Natural killer cell (primary cell): ENCODE measurements at places on chromosomes 5 and 9. TPM values are rescaled to one million over a fixed set of nuclear protein-coding genes. Genes with fewer than 3 reads are reported as not detected.

The NPDC1 gene
- total RNA-seq: 5.6 TPM

GRCh38 chr9:76200315-76200714 is 193.9 kb downstream of the RFK start:
- no peak for DNase-seq

DNA sequence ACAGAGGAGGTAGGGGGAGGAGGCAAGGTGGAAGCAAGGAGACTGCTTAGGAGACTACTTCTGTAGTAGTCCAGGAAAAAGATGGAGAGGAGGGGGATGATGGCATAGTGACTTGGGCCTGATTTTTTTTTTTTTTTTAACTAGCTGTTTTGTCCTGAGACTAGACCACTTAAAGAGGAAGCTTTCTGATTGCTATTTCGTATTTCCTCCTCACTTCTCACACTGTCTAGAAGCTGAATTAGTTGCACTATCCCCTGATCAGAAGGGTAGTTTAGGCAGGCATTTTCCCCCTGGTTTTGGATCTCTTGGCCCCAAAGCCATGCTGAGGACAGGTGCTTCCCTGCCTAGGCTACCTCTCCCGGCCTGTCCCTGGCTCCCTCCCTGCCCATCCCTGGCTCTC is 14.9 kb downstream of the LARP1 start:
- no peak for DNase-seq

GRCh38 chr5:82912462-82912861 is 164.7 kb downstream of the TMEM167A start:
- no peak for DNase-seq

DNA sequence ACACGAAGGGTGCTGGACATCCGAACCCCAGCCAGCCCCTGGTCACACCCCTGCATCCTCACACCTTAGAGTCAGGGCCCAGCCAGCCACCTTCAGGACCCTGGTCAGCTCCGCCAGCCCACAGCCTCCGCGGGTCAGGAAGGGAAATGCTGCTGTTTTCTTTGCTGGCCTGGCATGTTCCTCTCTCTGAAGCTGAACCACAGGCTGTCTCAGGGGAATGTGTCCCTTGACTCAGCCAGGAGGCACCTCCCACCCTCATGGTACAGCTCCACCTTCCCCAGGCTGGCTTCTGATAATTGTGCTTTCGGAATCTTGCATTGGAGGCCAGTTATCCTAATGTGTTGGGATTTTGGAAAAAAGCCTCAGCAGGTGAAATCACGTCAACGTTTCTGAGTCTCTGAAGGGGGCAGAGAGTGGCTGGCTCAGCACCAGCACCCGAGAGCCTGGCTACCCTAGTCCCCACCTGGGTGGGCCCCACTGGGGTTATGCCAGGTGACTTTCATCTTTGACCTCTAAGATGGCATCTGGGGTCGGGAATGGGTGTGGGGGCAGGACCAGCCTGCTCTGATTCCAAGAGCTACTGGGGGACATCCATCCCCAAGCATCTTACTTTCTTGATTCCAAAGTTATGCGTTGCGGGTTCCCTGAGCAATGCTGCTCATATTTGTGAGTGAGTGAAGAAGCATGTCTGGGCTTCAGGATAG is 9.8 kb upstream of the OLFM1 start:
- no peak for DNase-seq

DNA sequence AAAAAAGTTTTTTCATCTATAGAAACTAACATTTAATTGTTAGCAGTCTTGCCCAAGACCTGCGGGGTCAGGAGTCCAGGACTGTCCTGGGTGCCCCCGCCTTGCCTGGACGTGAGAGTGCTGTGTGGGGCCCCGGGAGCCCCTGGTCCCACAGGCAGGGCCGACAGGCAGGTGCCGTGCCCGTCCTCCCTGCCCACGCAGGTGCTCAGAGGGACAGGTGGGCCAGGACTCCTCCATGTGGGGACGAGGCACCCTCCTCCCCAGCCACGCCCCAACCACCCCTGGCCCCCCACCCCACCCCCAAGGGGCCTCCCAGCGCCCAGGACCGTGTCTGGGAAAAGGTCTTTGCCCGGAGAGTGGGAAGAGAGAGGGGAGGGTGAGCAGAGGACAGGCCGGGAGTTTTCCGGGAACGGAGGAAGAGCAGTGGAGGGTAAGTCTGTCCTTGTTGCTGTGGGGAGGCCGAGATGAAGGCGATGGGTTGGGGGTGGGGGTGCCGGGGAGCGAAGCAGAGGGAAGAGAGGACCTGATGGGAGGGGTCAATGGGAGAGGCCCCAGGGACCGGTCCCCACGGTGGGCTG is 2.7 kb upstream of the LCN12 start:
- no peak for DNase-seq

GRCh38 chr5:54518146-54518817 is 723 bp downstream of the SNX18 start:
- DNase-seq: peak; percentile 59

DNA sequence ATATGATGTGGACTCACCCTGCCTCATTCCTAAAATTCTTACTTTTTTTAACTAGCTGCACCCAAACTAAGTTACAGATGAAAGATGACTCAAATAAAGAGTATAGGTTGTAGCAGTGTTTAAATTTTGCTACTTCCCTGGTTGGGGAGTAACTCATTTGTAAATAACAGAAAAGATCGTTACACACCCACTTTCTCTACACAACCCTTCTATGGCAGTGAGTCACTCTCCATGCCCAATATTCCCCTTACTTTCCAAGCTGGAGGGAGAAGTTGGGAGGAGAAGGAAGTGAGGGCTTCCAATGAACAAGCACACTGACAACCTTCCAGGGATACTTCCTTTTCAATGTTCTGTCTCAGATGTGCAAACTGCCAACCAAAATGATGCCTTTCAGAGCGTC is 1.9 kb downstream of the RASEF start:
- DNase-seq: no peak

GRCh38 chr5:150209099-150209635 is 19.3 kb downstream of the SLC6A7 start:
- DNase-seq: peak; percentile 43

- no peak for DNase-seq
Observed at GRCh38 chr5:97986069-97986468, 787.4 kb upstream of the RGMB start.

GRCh38 chr5:175773534-175774070 is 97.8 kb upstream of the CPLX2 start:
- no peak for DNase-seq

DNA sequence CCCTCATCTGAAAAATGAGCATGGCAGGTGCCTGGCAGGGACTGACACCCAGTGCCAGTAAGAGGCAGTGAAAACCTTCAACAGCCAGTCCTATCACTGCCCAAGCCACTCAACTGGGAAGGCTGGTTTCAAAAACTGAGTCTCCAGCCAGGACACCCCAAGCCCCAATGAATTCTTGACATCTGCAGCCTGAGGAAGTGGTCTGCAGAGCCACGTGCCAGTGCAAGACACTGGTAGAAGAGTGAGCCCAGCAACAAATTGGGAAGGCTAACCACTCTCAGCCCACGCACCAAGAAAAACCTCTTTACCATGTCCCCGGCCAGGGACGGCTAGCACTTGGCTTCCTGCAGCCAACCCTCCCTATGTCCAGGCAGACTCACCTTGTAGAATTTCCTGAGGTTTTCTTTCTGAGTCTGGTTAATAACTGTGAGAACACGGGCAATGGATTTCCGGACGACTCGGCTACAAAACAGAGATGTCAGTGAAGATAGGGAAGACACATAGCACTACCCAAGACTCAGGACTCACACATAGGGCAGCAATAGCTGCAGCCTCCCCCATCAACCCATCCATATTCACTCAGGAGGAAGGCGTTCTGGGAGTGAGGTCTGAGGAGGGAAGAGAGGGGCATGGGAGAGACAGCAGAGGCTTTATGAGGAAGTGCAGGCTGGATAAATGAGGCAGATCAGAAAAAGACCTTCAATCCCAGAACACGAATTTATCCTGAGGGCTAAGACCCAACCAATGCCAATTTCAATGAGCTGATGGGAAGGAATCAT is 1.8 kb downstream of the RPL35 start:
- peak; percentile 29 for DNase-seq

DNA sequence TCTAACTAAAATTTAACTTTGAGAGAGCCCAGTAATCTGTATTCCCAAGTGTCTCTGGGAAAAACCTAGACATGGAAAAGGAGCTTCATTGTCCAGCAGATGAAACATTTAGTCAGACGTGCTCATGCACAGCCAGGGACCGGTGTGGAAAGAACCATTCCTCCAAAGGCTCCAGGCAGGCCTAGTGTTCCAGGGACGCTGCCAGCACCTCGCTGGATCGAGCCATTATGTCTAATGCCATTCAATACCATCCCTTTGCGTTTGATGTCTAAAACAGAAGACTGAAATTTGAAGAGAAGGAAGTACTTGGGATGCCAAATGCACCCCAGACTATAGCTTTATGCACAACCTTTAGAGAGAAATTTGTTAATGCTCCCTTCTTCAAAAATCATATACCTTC is 1.4 kb upstream of the CHSY3 start:
- no peak for DNase-seq
